ENCODE measurements at places on chromosomes 7 and 10.

DNA sequence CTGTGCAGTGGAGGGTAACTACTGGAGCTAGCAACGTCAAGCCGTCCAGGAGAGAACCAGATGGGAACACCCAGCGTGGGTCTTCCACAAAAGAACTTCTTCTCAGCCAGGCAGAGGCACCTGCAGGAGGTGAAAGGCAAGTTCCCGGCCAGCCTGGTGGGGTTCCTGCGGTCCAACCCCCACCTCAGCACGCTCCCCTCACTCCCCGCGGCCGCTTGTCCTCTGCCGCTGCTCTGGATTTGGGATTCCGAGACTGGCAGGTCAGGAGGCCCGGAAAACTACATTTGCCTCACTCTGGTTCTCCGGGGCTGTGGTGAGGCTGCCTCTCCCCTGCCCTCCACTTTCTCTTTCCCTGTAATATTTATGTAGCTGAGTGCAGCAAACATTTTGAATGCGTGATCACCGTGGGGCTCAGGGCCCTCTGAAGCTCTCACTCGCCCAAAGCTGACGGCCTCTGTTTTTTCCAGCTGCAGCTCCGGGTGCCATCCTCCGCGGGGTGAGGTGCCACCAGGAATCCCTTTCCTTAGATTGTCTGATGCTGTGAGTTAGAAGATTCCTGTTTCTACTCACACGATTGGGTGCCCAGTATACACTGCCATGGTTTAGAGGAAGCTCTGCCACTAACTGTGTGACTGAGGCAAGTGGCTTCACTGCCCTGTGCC is 366.9 kb downstream of the DNAJB6 start:
- no peak for DNase-seq

DNA sequence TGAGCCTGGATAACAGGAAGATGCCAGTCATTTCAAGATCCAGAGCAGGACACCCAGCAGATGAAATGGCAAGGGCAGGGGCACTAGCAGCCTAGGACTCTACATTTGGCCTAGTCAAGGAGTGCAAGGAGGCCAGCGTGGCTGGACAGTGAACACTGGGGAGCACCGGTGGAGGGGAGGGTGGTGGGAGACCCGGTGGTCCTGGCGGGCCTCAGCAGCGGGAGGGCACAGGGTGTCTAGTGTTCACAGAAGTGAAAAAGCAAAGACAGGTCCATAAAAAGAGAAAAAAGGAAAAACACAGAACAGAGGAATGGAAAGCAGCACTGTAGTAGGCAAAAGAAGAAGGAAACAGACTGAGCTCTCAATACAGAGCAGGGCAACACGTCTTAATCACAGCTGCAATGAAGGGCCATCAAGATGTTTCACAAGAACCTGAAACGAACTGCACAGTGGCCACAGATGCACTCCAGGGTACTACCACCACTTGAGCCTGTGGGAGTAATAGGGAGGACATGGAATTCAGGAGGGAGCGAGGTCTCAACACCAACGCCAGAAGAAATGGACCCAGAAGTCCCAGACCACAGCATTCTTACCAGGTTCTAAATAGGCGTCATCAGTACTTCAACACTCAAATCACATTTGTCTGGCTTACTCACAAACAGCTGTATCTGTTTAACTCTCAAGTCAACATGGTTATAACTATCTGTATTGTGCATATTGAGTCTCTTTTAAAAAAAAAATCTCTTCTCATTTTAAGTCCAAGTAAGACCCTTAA is 573.7 kb downstream of the PARD3 start:
- no peak for DNase-seq

DNA sequence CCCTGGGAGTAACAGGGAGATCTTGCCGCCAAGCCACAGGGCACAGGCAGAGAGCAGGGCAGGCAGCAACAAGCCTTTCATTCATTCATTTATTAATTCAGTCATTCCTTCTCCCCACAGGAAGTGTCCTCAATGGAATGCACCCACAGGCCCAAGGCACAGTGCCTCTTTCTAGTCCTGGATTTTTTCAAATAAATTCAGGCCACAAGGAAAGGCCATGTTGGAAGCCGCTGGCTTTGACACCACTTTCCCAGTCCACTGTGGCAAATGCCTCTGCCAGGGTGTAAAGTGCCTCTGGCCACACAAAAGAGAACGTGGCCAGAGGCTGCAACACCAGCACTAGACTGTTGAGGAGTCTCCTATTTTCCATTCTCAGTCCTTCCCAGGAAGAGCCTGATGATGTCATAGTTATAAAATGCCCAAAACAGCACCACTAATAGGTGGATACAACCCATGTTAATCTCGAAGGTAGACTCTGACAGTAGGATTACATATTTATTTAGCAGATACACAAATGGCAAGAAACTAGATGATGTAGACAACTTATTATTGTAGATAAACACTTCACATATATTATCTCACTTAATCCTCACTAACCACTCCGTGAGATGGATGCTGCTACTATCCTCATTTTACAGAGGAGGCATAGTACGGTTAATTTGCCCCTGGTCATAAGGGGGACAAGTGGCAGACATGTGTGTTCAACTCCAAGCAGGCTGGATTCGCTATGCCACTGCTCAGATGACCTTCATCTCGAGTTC is 5.5 kb downstream of the JAZF1 start:
- no peak for DNase-seq

DNA sequence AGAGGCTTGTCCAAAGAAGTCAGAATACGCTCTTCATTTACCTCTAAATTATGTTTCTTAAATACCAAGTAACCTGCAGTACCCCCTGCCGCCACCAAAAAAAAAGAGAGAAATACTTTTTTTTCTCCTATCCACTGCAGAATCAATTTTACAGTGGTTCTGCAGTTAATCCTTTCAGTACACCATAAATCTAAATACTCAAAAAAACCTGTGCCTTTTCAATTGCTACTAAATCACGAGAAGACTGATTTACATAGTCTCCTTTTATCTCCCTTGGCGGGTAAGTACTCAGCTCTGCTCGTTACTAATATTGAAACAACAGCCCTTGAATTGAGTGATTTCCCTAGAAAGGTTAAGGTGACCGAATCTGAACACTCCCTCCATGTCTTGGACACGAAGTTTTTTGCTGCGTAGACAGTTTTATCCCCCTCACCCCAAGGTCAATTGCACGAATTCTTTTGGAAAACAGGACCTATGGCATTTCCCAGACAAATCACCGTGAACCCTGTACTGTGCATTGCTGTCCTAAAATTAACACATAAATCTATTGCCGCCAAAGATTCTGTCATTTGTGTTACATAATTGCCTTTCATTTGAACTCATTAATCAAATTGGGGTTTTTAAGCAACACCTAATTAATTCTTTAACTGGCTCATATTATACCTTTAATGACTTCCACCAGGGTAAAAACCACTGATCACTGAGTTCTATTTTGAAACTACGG is 512 bp upstream of the VIM start:
- DNase-seq: no peak

GRCh38 chr7:155810770-155811559 is 1.3 kb downstream of the SHH start:
- DNase-seq: peak; percentile 14

DNA sequence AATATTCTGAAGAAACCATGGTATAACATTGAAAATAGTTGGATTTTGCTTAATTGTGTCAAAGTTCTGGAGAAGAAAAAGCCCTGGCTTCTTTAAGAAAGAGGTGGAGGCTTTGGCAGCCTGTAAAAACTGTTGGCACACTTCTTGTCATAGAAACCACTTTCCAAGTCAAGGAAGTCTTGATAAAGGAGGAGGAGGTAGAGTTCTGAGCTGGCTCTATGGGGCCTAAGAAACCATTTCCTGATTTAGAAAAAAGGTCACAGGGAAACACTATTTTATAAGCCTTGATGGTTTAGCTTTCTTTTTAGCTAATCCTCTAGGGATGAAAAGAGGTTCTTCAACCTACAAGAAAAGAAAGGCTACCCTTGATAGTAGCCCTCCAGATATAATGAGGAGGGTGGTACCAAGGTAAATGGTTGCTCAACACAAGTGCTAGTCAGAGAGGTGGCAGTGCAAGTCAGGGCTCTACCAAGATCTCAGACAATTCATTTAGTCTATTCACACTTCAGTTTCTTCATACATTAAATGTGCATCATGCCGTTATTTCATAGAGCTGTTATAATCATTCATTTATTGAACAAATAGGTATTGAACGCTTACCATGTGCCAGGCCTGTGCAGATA is 346.9 kb downstream of the RNLS start:
- no peak for DNase-seq

- DNase-seq: no peak
These were observed 27.4 kb upstream of the SLC26A3 start for GRCh38 chr7:107830420-107830819.

GRCh38 chr7:132394283-132395198 is 181.7 kb downstream of the PLXNA4 start:
- DNase-seq: no peak

DNA sequence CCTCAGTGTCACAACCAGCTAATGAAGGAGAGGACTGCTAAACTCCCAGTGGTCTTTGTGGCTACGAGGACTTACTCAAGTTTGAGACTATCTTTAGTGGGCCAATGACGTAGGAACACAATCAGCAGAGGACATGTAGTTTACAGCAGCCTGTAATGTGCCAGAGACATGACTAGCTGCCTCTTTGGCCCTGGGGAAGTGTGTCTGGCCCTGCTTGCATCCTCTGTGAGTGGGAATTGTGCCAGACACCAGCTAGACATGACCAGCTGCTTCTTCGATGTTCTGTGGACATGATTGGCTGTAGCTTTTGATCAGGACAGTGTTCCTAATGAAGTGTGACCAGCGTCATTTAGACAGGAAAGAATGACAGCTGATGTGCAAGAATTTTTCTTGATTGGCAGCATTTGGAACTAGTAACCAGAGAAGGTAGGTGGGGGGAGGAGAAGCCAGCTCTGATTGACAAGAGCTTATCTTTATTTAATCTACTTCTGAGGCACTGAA is 141.7 kb downstream of the AUTS2 start:
- DNase-seq: peak; percentile 75

GRCh38 chr7:137839903-137840779 is 6.6 kb downstream of the DGKI start:
- no peak for DNase-seq

DNA sequence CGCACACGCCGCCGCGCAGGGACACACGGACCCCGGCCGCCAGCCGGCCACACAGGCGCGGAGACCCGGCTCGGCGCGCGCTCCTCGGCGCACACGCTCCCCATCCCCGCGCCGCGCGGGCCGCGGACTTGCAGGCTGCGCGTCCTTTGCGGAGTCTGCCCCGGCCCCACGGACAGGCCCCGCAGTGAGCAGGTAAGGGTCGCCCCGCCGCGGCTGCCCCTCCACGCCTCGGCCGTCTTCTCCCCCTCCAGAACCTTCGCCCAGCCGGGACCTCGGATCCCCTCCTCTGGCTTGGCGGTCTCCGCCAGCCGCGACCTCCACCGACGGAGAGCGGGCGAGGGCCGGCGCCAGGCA is 356 bp downstream of the ADCYAP1R1 start:
- DNase-seq: no peak

GRCh38 chr7:3168370-3168769 is 124.7 kb upstream of the CARD11 start:
- DNase-seq: no peak

DNA sequence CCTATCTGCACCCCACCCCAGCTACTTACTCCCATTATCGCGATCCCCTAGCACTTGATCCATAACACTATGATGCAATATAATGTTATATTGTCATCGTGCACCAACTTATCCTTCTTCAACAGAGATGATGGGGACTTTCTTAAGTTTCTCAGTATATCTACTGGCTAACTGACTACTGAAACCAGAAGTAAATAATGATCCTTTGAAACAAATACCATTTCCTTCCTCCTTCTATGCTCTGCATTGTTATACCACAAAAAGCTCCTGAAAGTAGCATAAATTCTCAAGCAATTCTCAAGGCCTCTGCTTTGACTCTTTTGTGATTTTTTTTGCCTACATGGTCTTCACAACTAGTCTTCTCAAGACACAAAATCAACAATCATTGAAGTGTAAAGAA is 68.9 kb downstream of the HTR7 start:
- no peak for DNase-seq

DNA sequence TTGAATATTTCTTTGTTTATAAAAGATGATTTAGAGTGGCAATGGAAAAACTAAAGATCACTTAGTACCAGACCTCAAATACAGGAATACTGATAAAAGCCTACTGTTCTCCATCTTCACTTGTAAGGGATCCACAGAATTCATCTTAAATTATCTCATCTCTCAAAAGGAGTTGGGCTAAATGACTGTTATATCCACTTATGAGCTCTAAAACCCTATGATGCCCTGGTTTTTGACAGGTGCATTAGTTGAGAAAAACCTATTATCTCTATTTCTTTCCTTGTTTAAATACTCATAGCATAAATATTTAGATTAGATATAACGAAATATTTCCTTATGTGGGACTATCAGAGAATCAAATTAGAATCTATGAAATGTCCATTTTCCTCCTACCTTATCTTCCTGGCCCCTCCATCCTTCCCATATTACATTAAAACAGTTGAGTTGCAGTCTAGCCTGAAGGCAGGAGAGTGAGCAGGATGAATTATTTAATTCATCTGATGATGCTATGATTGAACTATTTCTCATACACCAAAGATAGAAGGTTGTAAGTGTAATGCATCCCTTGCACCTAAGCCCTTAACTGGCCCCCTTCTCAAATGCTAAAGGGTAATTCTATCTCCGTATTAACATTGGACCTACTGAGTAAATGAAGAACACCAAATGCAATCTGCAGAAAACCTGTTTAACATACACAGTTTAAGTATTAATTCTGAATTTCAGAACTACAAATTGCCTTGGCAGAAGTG is 29.7 kb downstream of the PPP3CB start:
- no peak for DNase-seq

DNA sequence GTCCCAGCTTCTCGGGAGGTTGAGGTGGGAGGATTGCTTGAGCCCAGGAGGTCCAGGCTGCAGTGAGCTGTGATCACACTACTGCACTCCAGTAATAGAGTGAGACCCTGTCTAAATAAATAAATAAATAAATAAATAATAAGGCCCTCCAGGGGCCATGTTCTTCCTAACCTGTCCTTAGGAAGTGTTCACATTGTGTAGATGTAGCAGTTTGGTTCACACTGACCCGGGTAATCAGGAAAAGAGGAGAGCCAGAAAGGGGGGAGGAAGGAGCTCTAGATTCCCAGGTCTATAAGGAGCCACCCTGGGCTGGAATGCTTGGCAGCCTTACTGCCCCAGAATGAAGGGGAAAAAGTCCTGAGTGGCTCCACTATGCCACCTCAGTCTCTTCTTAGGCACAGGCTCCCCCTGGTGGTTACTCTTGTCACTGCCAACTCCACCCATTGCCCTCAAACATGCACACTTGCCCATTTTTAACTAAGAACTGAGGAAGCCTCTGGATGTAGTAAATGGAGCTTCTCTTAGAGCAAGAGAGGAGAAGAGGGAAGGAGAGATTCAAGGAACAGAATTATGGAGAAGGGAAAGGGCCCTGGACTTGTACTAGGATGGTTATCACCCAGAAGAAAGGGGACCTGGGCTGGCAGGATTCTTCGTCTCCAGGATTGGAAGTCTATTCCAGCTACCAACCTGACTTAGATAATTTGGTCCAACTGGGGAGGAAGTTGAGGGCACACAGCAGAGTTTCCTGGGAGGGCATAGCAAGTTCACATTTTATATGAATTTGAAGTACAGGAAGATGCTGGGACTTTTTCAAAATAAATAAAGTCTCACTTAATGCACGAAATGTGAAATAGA is 7.8 kb downstream of the HPS6 start:
- no peak for DNase-seq

- DNase-seq: no peak
These were observed 179.5 kb upstream of the ITGB1 start for GRCh38 chr10:33137356-33138005.
